ENCODE measurements at places on chromosomes 16 and 17. TPM values are rescaled to one million over a fixed set of nuclear protein-coding genes. Genes with fewer than 3 reads are reported as not detected.

CCL2 gene
- 3.9 TPM for total RNA-seq

KRT33A gene
- total RNA-seq, result not detected

TSNAXIP1 gene
- 7.5 TPM for total RNA-seq

NPIPB6 gene
- 1.5 TPM for total RNA-seq

CHST4 gene
- not detected for total RNA-seq

Data from neural crest cell (in vitro differentiated cells).